Fibroblast of skin of right quadriceps (primary cell): ENCODE measurements at places on chromosomes 2 and 18.

GRCh38 chr2:179049546-179050311 lies at the start of gene CCDC141:
TSS of gene CCDC141 (minus strand) at chr2:179050137. CDS start at chr2:179049941, 196 bp downstream.
- no peak for DNase-seq

GRCh38 chr2:28296904-28297303 lies 95.8 kb upstream of the FOSL2 start:
- DNase-seq = peak; percentile 69

GRCh38 chr2:209145941-209146681 lies 277.7 kb upstream of the MAP2 start:
- no peak for DNase-seq

DNA sequence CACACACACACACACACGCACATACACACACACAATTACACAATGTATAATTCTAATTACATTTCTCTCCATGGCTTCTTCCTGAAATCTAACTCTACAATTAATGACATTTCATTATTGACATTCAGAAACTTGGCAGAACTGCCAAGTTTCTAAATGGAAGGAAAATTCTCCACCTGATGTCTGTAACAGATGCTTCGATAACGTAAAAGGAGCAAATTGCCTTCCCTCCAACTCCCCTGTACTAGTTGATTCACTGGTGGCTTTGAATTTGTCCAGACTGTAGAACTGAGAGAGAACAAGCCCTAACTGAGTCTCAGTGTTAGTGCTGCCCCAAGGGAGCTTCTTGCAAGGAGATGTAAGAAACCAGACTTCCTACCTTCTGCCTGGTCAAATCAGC lies 255.1 kb upstream of the TMEM200C start:
- no peak for DNase-seq

GRCh38 chr2:237967463-237967951 lies 693 bp downstream of the UBE2F start:
- peak; percentile 4 for DNase-seq

DNA sequence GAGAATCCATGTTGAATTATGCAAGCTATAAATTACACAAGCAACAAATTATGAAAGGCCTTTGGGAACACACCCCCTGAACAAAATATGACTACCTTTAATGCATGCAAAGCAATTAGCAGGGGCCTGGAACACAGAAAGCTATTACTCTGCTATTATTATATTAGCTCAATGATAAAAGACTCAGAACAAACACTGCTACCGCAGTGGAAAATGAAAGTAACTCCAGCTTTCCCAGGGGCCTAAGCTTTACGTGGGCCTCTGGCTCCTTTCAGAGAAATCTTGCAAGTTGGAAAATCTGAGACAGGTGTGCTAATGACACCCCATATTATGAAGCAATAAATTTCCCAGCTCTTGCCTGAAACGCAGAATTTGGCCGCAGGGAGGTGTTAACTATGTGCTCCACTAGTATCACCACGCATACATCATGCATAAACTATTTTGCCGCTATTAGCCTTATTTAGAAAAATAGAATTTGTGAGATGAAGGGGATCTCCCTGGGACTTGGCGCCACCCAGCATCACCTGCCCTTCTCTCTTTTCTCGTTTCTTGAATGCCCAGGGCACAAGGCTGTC lies 321.6 kb upstream of the LYPD1 start:
- DNase-seq = no peak

- no peak for DNase-seq
These were observed 2.8 kb upstream of the CYB5A start for GRCh38 chr18:74294526-74294925.

DNA sequence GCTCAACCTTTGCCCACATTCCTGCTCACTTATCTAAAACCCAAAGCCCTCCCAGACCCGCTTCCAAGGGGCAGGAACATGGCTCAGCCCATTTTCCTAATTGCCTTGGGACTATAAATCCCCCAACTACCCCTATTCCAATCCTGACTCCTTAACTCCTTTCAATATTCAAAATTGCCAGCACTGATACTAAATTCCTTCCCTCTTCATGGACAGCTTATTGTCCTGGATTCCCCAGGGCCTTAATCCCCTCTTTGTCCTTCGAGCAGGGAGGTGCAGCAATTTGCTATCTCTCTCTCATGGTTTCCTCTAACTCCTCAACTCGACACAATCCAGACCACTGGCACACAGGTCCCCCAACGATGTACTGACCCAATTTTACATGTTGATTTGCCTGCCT lies 99.1 kb downstream of the SLC25A12 start:
- no peak for DNase-seq

- no peak for DNase-seq
These were observed 424.3 kb upstream of the ACVR2A start for GRCh38 chr2:147420517-147420916.

DNA sequence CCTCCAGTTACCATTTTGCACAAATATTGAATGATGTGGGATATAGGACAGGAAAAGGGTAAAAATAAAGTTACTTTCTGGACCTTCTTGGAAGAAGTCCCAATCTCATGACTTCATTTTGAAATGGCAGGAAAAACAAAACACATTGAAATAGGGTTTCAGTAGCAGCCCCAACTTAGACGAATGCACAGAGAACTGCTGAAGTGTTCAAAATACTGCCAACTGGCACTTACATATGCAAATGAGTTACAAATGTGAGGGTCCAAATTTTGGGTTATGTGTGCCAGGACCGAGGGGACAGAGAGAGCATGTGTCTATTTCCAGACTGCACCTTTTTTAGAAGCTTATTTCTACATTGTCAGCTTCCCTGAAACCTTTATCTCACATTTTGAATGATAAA lies 112.9 kb upstream of the CCDC68 start:
- DNase-seq = no peak

DNA sequence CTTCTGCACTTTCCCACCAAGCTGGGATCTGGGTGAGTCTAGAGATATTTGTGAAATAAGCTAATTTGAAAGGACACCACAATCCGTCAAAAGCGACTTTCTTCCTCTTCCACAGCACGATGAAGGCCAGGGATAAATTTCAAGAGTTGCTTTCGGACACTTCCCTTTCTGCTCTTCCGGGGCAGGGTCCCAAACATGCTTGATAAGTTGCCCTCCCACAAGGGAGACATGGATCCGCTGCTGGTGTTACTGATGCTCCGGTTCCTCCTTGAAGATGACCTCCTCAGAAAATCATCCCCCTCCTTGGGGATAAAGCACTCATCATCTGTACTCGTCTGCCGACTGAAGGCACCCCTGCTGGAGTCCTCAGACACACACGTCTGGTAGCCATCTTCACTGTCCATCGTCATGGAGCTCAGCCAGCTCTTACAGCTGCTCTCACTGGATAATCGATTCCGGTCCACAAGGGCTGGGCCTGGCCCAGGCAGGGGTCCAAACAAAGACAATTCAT lies 28.2 kb downstream of the CYTIP start:
- no peak for DNase-seq

GRCh38 chr2:143786026-143786765 lies 657.0 kb downstream of the ARHGAP15 start:
- no peak for DNase-seq

GRCh38 chr2:135162377-135162776 lies 110.3 kb downstream of the RAB3GAP1 start:
- no peak for DNase-seq

GRCh38 chr2:134936691-134937090 lies 18.1 kb downstream of the CCNT2 start:
- no peak for DNase-seq

- no peak for DNase-seq
These were observed 75.0 kb downstream of the TMEM185B start for GRCh38 chr2:120148229-120148628.

DNA sequence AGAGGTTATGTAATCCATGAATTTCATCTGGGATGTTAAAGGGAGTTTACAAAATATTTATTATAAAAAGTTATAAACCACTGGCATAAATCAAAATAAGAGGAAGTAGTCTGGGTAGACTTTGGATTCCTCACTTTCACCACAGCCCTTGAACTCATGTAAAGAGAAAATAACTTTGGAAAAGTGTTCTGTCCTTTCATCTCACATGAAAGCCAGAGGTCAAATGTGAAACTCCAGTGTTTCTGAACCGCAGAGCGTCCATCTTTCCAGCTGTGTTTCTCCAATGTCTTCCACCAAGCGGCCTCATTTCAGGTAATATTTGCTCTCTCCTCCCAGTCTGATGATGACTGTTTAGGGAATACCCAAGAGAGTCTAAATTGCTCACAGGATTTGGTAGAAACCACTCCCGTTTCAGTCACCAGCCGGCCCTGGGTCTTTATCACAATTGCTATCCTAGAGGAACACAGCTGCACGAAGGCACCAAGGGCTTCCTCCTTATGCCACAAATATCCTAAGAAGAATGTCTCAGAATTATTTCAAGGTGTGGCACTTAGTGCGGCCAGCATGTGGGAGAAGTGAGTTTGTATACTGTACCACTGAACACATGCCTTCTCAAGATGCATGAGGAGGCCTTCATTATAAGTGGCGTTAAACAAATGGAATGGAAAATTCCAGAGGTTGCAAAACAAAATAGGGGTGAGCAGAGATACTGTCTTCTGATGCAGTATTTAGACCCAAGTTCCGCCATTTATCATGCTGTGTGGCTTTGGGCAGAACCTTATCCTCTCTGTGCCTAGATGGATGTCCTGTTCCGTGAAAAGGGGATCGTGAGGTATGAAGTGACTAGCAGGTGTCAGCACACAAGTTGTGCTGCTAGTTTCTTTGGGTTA lies 63.8 kb downstream of the ACTR2 start:
- DNase-seq = peak; percentile 28

- peak; percentile 62 for DNase-seq
These were observed 3.0 kb upstream of the IL1RN start for GRCh38 chr2:113124181-113124961.

DNA sequence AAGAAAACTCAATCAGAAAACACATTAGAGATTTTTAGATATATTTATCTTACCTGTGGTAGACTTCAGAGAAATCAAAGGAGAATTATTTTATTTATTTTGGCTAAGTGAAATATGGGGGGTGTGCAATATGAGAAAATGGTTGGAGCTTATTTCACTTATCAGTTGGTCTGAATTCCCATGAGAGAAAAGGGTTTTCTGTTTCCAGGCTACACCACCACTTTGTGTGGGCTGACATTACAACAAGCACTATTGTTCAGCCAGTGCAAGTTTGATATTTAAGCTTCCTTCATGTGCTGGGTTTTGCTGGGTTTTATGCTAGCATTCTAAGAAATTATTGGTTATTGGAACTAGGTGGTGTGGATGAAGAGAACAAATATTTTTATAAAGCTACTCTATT lies 33.5 kb downstream of the RMND5A start:
- no peak for DNase-seq

DNA sequence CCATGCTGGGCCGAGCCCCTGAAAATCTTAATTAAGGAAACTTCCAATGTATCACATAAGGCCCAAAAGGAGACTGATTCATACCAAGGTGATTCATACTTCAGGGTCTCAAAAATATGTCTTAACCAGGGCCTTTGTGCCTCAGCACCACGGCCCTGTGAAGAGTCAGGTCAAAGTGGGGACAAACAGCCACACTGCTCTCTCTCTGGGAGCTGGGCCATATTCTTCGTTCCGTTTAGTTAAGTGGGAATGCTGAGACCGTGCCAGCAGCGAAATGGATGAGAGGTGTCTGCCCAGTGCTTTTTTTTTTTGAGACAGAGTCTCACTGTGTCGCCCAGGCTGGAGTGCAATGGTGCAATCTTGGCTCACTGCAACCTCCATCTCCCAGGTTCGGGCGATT lies 9.3 kb upstream of the PTMA start:
- DNase-seq = peak; percentile 45

DNA sequence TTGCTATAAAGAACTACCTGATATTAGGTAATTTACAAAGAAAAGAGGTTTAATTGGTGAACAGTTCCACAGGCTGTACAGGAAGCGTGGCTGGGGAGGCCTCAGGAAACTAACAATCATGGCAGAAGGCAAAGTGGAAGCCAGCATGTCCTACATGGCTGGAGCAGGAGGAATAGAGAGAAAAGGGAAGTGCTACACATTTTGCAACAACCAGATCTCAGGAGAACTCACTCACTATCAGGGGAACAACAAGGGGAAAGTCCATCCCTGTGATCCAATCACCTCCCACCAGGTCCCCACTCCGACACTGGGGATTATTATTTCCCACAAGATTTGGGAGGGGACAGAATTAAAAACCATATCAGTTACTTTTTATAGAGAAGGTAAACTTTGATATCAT lies 273.5 kb upstream of the MMADHC start:
- DNase-seq = no peak

GRCh38 chr2:73981081-73982001 lies 3.4 kb upstream of the TET3 start:
- no peak for DNase-seq

GRCh38 chr18:24677011-24677410 lies 216.6 kb downstream of the HRH4 start:
- no peak for DNase-seq

GRCh38 chr2:205975082-205975949 lies 110.7 kb downstream of the INO80D start:
- no peak for DNase-seq

DNA sequence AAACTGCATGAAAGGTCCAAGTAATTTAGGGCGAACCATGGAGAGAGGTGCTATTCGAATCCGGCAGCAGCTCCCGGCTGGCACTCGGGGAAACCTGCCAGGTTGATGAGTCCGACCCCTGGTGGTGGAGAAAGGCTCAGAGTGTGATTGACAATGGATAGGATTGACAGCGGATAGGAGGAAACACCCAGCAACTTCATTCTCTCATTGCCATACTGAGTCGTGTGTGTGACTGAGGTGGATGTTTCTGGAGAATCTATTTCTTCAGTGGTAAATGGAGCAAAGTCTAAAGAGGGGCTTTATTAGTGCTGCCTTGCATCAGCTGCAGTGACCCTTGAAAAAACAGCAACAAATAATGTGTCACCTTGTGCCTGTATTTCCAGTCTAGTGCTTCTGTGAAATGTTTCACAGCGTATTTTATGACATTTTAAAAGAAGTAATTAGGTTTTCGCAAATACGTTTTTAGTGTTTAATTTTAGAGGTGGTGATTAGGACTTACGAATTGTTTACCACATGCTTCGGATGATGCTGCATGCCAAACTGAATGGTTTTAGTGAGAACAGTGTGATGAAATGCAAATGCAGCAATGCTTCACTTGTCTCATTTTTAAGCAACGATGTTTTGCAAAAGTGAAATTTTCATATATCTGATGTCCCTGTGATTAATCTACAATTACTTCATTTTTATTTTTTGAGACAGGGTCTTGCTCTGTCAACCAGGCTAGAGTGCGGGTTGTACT lies 102.0 kb downstream of the DCDC2C start:
- no peak for DNase-seq

DNA sequence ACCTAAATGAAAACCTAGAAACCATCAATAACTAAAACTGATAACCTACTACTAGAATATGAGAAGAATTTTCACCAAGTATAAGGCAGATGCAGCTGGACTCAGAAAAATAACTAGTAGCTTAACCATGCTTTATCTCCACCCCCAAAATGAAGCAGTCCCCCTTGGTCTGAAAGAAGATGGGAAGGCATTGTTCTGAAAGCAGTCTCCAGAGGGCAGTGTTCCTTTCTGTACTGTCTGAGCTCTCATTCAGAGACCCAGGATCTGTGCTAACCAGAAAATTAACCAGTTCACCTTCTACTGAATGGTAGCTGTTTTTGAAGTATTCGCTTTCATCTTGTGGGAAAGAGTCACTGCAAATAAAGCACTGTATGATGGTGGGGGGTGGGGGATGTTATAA lies 273.0 kb downstream of the PDE11A start:
- no peak for DNase-seq

GRCh38 chr18:57218281-57218680 lies 71.4 kb downstream of the BOD1L2 start:
- no peak for DNase-seq
